ENCODE measurements at places on chromosomes 12 and 14.

- no peak for ATAC-seq
Observed at GRCh38 chr12:114858388-114859146, 174.6 kb upstream of the TBX3 start.

DNA sequence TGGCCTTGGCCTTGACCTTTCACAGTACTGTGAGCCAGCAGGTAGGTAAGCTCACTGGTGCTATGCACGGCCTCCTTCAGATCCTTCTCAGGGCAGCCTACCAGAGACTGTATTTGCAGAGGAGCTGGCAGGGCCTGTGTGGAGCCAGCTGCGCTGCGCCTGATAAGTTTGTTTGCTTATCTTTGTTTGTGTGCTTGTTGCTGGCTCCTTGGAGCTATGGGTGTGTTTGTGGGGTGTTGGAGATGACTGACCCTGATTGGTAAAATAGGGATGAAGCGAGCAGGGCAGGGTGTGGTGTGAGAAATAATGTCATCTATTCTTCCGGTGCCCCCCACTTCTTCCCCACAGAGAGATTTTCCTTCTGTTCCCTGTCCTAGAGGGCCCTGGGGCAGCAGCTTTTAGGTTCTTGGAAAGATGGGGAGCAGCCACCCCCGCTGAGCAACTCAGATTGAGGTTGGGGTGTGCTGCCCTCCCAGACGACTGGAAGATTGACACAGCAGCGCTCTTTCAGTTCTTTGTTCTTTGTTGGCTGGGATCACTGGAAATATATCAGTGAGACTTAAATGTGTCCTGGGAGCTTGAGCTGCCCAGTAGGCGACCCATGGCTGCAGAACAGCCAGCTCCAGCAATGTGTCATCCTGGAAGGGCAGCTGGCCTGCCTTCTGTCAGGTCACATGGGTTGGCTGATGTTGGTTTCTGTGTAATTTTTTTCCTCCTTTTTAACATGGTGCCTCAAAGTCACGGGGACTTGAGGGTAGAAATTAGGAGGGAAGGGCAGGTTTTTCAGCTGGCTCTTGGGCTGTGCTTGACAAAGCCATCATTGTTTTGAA is 19.6 kb downstream of the MLXIP start:
- ATAC-seq: peak; percentile 45

GRCh38 chr12:57241402-57242310 is 9.3 kb downstream of the STAC3 start:
- ATAC-seq: no peak

GRCh38 chr12:1830981-1831963 is 10.9 kb downstream of the LRTM2 start:
- ATAC-seq: peak; percentile 83

DNA sequence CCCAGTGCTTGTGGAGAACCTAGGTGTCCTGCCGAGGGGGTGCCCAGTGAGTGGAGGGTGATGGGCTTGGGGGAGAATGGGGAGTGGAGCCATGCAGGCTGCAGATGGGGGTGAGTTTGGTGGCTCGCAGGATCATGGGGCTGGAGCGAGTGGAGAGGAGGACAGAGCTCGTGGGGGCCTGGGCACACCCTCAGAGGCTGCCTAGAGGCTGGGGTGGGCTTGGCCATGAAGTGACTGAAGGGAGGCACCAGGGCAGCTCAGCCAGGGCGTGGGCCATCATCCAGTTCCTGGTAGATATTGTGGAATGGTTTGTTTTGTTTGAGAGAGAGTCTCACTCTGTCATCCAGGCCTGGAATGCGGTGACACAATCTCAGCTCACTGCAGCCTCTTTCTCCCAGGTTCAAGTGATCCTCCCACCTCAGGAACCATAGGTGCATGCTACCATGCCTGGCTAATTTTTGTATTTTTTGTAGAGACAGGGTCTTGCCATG is 43.4 kb upstream of the AMN start:
- ATAC-seq: peak; percentile 88

Data from esophagus mucosa (tissue), 1 donor.